ENCODE measurements at places on chromosomes 2 and 18. TPM values are rescaled to one million over a fixed set of nuclear protein-coding genes. Genes with fewer than 3 reads are reported as not detected.

GRCh38 chr2:164954954-164955701 lies at the start of gene SLC38A11:
TSS of gene SLC38A11 (minus strand) at chr2:164955525. CDS start at chr2:164955247, 278 bp downstream.
- H3K27me3 ChIP-seq, result peaks cover 22% of the 10 kb centered on the region
- H3K4me1 ChIP-seq, result no peaks in the 10 kb centered on the region
- no peaks in the 10 kb centered on the region for H3K36me3 ChIP-seq
- H3K4me3 ChIP-seq, result no peak within 1 kb of the TSS
- H3K27ac ChIP-seq, result no peak within 1 kb of the TSS

- peaks cover 5% of the 10 kb centered on the region for H3K36me3 ChIP-seq
- H3K27me3 ChIP-seq, result no peaks in the 10 kb centered on the region
- H3K27ac ChIP-seq, result no peak overlapping the region
- DNase-seq, result no peak
These were observed 20.3 kb downstream of the CABLES1 start for GRCh38 chr18:23155537-23155936.

DNA sequence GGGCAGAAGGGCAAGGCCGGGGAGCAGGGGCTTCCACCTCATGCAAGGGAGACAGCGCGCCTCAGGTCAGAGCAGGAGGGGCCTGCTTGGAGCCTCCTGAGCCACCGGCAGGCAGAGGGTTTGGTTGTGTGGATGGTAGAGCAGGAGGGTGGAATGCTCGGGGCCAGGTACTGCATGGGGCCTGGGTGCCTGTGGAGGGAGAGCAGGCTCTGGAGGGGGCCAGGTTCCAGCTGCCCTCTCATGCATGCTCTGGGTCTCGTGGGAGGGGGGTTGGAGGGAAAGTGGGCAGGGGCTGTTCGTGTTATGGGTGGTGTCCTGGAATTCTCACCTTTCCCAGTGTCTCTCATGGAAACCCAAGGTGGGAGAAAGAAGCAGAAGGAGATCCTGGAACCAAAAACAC lies 3.2 kb upstream of the IL1R2 start:
- DNase-seq, result no peak
- H3K4me3 ChIP-seq, result no peak overlapping the region
- H3K27me3 ChIP-seq, result peaks cover 23% of the 10 kb centered on the region
- H3K4me1 ChIP-seq, result peaks cover 8% of the 10 kb centered on the region
- no peak overlapping the region for H3K27ac ChIP-seq

GRCh38 chr2:235005603-235006259 lies 53.9 kb downstream of the SH3BP4 start:
- H3K27me3 ChIP-seq, result no peaks in the 10 kb centered on the region
- no peaks in the 10 kb centered on the region for H3K4me1 ChIP-seq
- no peaks in the 10 kb centered on the region for H3K36me3 ChIP-seq
- no peak for DNase-seq

GRCh38 chr18:14026199-14026598 lies 106.0 kb downstream of the ZNF519 start:
- no peak overlapping the region for H3K4me3 ChIP-seq
- no peak overlapping the region for H3K27ac ChIP-seq

The AMER3 gene
- not detected for total RNA-seq

The CACNB4 gene
- 0.23 TPM for total RNA-seq

The CDK5R2 gene
- total RNA-seq, result not detected

The CKAP2L gene
- total RNA-seq, result 27.2 TPM

The SERPINB4 gene
- not detected for total RNA-seq
